H1 (cell line): ENCODE measurements at places on chromosomes 11 and 22. TPM values are rescaled to one million over a fixed set of nuclear protein-coding genes. Genes with fewer than 3 reads are reported as not detected.

GRCh38 chr11:32012049-32012448 lies 78.8 kb upstream of the RCN1 start:
- DNase-seq = no peak
- H3K4me1 ChIP-seq = no peaks in the 10 kb centered on the region
- no peak overlapping the region for H3K4me3 ChIP-seq
- no peak overlapping the region for H3K27ac ChIP-seq
- no peaks in the 10 kb centered on the region for H3K36me3 ChIP-seq

DNA sequence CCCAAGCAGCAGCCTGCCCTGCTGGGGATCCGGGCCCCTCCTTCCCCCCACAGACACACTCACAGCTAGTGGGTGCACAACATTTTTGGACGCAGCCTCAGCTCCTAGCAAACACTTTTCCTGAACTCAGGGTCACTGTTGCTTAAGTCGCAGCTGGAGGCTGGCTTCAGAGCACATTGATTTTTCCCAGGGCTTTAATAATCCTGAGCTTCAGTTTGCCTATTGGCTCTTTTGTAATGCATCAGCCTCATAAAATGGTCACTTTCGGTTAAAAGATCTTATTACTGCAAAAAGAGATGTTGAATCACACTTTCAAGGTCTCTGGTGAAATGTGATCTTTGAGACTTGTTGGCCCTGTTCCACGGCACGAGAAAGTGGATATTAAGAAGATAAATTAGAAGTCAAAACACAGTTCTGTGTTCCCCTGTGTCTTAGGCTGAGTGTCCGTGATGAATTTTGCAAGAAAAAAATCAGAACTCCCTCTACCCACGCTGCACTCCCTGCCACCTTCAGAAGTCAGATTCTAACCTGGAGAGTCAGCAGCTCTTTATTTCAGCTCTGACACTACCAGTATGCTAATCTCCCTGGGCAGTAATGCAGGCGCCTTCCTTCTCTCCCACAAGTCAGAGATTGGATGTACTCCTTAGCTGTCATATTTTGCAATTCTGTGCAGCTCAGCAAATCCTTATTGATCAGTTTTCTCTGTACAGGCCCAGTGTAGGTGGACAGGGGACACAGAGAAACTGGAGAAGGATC lies 158.2 kb upstream of the E2F8 start:
- no peaks in the 10 kb centered on the region for H3K27me3 ChIP-seq
- no peaks in the 10 kb centered on the region for H3K36me3 ChIP-seq
- H3K4me1 ChIP-seq = peaks cover 7% of the 10 kb centered on the region
- H3K27ac ChIP-seq = no peak overlapping the region
- no peak for DNase-seq

Gene SDF2L1
- total RNA-seq = 51.1 and 54.5 TPM in 2 replicates

Gene ENTHD1
- not detected in 2 replicates for total RNA-seq

- H3K27ac ChIP-seq = no peak overlapping the region
- H3K4me1 ChIP-seq = no peaks in the 10 kb centered on the region
- H3K27me3 ChIP-seq = no peaks in the 10 kb centered on the region
- no peaks in the 10 kb centered on the region for H3K36me3 ChIP-seq
- peak; percentile 89 for DNase-seq
Measured at GRCh38 chr22:31561238-31561887, 65.0 kb downstream of the SFI1 start.

- 0 out of 2 replicates have a peak, but pooled peaks cover 2% of the 10 kb centered on the region for H3K27me3 ChIP-seq
- DNase-seq = no peak
- peaks cover 8% of the 10 kb centered on the region; the same call in 1 of the 2 replicates for H3K4me1 ChIP-seq
- H3K27ac ChIP-seq = no peak overlapping the region
- H3K36me3 ChIP-seq = no peaks in the 10 kb centered on the region
Measured at GRCh38 chr11:111440416-111441205, 61.5 kb upstream of the POU2AF1 start.

GRCh38 chr22:19109198-19110063 lies 12.8 kb downstream of the DGCR2 start:
- no peak overlapping the region for H3K4me3 ChIP-seq
- no peaks in the 10 kb centered on the region for H3K36me3 ChIP-seq
- no peak for DNase-seq
- peaks cover 8% of the 10 kb centered on the region for H3K4me1 ChIP-seq

- no peak overlapping the region for H3K27ac ChIP-seq
- 0 out of 2 replicates have a peak, but pooled peaks cover 2% of the 10 kb centered on the region for H3K4me1 ChIP-seq
- H3K4me3 ChIP-seq = no peak overlapping the region
- no peaks in the 10 kb centered on the region for H3K27me3 ChIP-seq
- H3K36me3 ChIP-seq = peaks cover 3% of the 10 kb centered on the region
Measured at GRCh38 chr22:31857247-31857646, 87.1 kb upstream of the YWHAH start.

DNA sequence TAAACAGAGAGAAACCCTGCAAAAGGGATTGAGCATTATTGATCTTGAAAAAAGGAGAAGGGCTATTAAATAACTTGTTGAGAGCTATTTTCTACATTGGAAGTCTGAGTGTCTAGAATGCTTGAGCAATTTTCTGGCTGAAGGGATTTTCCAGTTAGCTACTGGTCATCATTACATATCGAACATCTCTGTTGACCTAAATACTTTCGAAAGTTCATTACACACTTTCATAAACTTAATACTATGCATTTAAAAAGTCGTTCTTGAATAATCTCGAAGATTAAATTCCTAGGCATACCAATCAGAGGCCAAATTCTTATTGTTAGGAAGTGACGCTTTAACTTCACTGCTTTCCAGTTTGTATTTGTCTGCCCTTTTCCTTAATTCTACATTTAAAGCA lies 13.7 kb downstream of the ETS1 start:
- no peaks in the 10 kb centered on the region for H3K36me3 ChIP-seq
- no peak for DNase-seq
- no peak overlapping the region for H3K27ac ChIP-seq

Gene CLMP
- total RNA-seq = 20.8 and 24.1 TPM in 2 replicates

GRCh38 chr11:115611343-115611742 lies 107.1 kb upstream of the CADM1 start:
- peaks cover 11% of the 10 kb centered on the region for H3K4me1 ChIP-seq
- no peaks in the 10 kb centered on the region for H3K36me3 ChIP-seq
- DNase-seq = no peak
- no peak overlapping the region for H3K4me3 ChIP-seq
- no peak overlapping the region for H3K27ac ChIP-seq

Gene PNPLA5
- total RNA-seq = 6.8 and 8.2 TPM in 2 replicates

Gene OR5J2
- total RNA-seq = not detected in 2 replicates

DNA sequence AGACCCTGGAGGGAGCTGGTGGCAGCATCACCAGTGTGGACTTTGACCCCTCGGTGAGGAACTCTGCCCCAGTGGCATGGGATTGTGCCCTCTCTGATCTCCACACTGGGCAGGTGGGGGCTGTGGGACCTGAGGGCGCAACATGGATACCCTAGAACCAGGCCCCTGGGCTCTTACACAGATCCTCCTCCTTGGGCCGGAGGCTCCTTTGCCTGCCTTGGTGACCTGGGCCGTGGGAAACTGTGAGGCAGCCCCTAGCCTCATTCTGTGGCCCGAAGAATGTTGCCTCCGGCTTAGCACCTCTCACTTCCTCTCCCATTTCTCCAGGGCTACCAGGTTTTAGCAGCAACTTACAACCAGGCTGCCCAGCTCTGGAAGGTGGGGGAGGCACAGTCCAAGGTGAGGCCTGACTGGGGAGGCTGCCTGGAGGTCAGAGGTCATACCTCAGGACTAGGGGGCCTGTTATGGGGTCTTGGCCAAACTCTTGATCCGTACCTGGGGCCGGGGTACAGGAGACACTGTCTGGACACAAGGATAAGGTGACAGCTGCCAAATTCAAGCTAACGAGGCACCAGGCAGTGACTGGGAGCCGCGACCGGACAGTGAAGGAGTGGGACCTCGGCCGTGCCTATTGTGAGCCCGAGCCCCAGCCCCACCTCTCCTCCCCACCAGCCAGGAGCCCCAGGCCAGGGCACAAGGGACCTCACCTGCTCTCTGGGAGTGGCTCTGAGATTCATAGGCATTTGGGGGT lies 12.2 kb downstream of the ATG16L2 start:
- peaks cover 3% of the 10 kb centered on the region for H3K4me1 ChIP-seq
- H3K4me3 ChIP-seq = no peak overlapping the region
- H3K36me3 ChIP-seq = no peaks in the 10 kb centered on the region
- no peak for DNase-seq
- no peak overlapping the region for H3K27ac ChIP-seq
- H3K27me3 ChIP-seq = peaks cover 13% of the 10 kb centered on the region

Gene SLC25A18
- total RNA-seq = 2.2 and 2.8 TPM in 2 replicates

- no peak for DNase-seq
- H3K4me3 ChIP-seq = no peak overlapping the region
- H3K4me1 ChIP-seq = peaks cover 15% of the 10 kb centered on the region
- H3K36me3 ChIP-seq = no peaks in the 10 kb centered on the region
- H3K27me3 ChIP-seq = no peaks in the 10 kb centered on the region
Measured at GRCh38 chr11:30478923-30479322, 107.2 kb downstream of the MPPED2 start.

- no peaks in the 10 kb centered on the region for H3K27me3 ChIP-seq
- no peak within 1 kb of the TSS for H3K27ac ChIP-seq
- peak within 1 kb of the TSS; percentile 73 for H3K4me3 ChIP-seq
Measured at GRCh38 chr11:65872586-65873317, at the start of gene EFEMP2. Gene EFEMP2 (minus strand): TSS chr11:65872800. CDS start chr11:65872354, 446 bp downstream.

Gene RBMXL2
- not detected in 2 replicates for total RNA-seq

DNA sequence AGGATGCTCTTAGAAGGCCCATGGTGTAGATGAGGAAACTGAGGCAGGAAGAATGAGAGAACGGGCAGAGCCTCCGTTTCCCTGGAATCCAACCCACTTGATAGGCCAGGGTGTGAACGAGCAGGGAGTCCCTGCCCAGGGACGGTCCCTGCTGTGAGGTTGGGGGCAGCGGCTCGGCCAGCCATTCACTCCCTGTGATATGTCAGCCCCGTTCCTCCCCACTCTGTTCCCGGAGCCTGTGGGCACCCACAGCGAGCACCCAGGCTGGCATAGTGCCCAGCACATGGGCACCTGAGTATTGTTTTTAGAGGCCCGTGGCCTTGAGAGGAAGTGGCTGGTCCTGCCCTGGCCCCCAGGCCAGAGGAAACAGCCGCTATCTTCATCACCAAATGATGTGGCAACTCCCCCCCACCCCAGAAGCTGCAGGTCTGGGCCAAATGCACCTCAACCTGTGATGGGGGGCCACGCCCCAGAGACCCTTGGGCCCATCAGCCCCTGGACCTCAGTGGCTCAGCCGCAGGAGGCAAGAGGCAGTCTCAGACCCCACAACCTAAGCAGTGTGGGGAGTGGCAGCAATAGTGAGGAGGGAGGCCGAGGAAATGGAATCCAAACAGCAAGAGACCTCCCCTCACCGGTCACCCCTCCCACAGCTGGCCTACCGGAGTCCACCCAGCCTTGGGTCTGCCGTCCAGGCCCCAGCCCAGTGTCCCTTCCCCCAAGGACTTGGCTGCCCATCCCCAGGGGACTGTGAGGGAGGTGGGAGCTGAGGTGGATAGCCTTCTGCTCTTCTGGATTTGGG lies 2.1 kb downstream of the ALDH3B1 start:
- no peak for DNase-seq
- no peaks in the 10 kb centered on the region for H3K27me3 ChIP-seq
- no peak overlapping the region for H3K4me3 ChIP-seq
- H3K4me1 ChIP-seq = no peaks in the 10 kb centered on the region
- H3K36me3 ChIP-seq = no peaks in the 10 kb centered on the region
- H3K27ac ChIP-seq = no peak overlapping the region

DNA sequence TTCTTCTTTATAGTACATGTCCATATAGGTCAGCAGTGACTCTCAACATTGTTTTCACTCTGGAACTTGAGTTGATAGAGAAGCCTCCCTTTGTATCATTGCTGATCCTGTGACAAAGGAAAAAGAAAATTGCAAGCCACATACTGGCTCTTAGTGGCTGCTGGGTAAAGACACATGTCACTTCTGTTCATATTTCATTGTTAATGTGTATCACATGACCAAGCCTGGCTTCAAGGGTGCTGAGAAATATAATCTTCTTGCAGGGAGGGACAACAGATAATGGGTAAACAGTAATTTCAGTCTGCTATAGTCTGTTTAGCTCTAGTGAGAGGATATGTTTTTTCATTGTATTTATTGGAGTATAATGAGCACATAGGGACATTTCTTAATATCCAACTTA lies 173.3 kb downstream of the PGR start:
- DNase-seq = no peak
- no peak overlapping the region for H3K27ac ChIP-seq
- H3K36me3 ChIP-seq = no peaks in the 10 kb centered on the region
- no peaks in the 10 kb centered on the region for H3K4me1 ChIP-seq
- no peak overlapping the region for H3K4me3 ChIP-seq
- H3K27me3 ChIP-seq = no peaks in the 10 kb centered on the region

DNA sequence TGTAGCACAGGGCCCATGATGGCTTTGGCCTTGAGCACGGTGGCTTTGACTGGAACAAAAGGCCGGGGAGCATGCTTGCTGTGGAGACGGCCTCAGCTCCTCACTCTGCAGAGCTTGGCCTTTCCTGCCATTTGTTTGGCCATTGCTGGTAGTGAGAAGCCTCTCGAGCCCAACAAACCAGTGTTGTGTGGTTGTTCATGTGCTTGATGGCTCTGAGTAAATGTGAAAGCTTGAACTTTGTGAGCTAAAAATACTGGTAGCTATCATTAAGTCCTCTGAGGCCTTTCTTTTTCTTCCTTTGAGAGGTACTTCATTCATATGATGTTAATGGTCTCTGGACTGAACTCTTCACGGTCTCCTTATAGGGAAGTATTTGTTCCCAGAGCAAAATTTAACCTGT lies 39.6 kb downstream of the NAT10 start:
- H3K27ac ChIP-seq = no peak overlapping the region
- no peaks in the 10 kb centered on the region for H3K27me3 ChIP-seq
- H3K4me1 ChIP-seq = no peaks in the 10 kb centered on the region
- no peak for DNase-seq

DNA sequence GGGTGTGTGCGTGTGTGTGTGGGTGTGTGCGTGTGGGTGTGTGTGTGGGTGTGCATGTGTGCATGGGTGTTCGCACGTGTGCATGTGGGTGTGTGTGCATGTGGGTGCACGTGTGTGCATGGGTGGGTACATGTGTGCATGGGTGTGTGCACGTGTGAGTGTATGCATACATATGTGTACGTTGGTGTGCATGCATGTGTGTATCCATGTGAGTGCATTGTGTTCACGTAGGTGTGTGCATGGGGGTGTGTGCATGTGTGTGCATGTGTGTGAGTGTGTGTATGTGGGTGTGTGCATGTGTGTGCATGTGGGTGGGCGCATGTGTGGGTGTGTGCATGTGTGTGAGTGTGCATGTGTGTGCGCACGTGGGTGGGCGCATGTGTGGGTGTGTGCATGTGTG lies 19.9 kb upstream of the APOBEC3A start:
- no peaks in the 10 kb centered on the region; the same call in 1 of the 2 replicates for H3K4me1 ChIP-seq
- no peak for DNase-seq
- H3K27me3 ChIP-seq = no peaks in the 10 kb centered on the region

GRCh38 chr22:45720839-45721378 lies 49.3 kb downstream of the ATXN10 start:
- no peak overlapping the region for H3K27ac ChIP-seq
- no peaks in the 10 kb centered on the region for H3K27me3 ChIP-seq
- peaks cover 13% of the 10 kb centered on the region; the same call in 1 of the 2 replicates for H3K36me3 ChIP-seq
- DNase-seq = no peak
- H3K4me3 ChIP-seq = no peak overlapping the region
- no peaks in the 10 kb centered on the region for H3K4me1 ChIP-seq

Gene TP53I11
- 46.3 and 53.7 TPM in 2 replicates for total RNA-seq
